ENCODE measurements at places on chromosomes 13 and 19. TPM values are rescaled to one million over a fixed set of nuclear protein-coding genes. Genes with fewer than 3 reads are reported as not detected.

The KLK1 gene
- total RNA-seq: 0.92 TPM

The NR2F6 gene
- 26.1 TPM for total RNA-seq

The ZIC2 gene
- total RNA-seq: 0.06 TPM

DNA sequence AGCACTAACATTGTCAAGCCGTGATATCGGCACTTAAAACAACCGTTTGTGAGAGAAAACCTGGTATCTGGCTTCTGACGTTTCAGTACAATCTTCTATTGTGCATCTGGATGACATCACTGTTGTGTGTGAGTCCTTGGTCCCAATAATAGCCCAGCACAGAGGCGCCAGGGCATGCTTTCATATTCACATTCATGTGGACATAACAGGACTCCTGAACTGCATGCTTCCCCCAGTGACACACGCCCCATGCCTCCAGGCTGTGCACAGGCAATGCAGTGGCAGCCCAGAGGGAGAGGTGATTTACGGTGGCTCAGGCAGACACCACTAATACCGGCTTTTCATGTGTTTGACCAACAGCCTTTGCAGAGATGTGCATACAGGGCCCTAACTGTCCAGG is 58.1 kb downstream of the MRPL57 start:
- no peak overlapping the region for H3K27ac ChIP-seq
- no peaks in the 10 kb centered on the region for H3K4me1 ChIP-seq
- DNase-seq: no peak

DNA sequence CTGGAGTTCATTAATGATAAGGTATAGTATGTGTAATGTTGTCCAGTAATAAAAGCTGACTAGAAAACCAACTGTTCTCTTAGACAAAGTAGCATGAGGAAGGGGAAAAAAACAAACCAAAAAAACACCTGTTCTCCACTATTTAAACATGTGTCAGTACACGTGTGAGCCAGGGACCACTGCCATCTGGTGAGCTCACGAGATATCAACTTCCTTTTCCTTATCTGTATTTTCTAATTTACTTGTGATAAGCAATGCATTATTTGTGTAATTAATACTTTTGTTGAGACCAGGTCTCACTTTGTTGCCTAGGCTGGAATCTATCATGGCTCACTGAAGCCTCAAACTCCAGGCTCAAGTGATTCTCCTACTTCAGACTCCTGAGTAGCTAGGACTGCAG is 4.3 kb upstream of the SIX5 start:
- DNase-seq: no peak
- peaks cover 13% of the 10 kb centered on the region for H3K36me3 ChIP-seq
- H3K27ac ChIP-seq: no peak overlapping the region

GRCh38 chr13:43761616-43762315 is 25.0 kb downstream of the ENOX1 start:
- H3K36me3 ChIP-seq: no peaks in the 10 kb centered on the region
- H3K4me3 ChIP-seq: no peak overlapping the region
- peaks cover 9% of the 10 kb centered on the region for H3K4me1 ChIP-seq
- H3K27me3 ChIP-seq: no peaks in the 10 kb centered on the region
- no peak for DNase-seq
- H3K27ac ChIP-seq: no peak overlapping the region

- H3K36me3 ChIP-seq: no peaks in the 10 kb centered on the region
- peak; percentile 25 for DNase-seq
- no peak overlapping the region for H3K27ac ChIP-seq
- no peaks in the 10 kb centered on the region for H3K27me3 ChIP-seq
- no peak overlapping the region for H3K4me3 ChIP-seq
These were observed 1500.4 kb downstream of the EFNB2 start for GRCh38 chr13:105035092-105035491.
